Stimulated activated CD4-positive, alpha-beta T cell treated with anti-CD3 and anti-CD28 coated beads, Interleukin-1b, Interleukin-23, amount 100 ng/mL, for 48 hours (primary cell): ENCODE measurements at places on chromosomes 1 and 21.
A peak's percentile ranks its signal among the peaks of the same experiment; 100 is the strongest.

- DNase-seq, result no peak
Measured at GRCh38 chr1:179867493-179868330, 9.9 kb downstream of the TOR1AIP2 start.

GRCh38 chr1:41382480-41383090 is 21.4 kb downstream of the FOXO6 start:
- no peak for DNase-seq

DNA sequence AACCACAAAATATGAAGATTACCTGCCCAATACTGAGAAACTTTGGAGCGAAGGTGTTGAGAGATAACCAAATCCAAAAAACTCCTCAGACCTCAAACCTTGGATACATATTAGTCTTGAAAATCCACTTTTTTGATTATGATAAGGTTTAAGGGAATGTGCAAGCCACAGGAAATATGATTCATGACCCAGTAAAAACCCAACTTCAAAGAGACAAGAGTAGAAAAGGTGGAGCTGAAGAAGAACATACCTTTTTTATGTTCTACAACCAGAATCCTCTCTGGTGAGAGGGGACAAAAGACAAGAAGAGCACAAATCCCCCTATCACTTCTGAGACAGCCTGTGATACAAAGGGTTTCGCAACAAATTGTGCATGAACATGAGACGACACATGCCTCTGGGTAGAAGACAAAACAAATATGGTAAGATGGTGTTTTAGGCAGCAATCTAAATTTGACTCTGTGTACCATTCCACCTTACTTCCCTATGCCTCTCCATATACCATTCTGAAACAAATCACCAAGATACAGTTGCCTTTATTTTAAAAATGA is 37.3 kb downstream of the COL24A1 start:
- DNase-seq, result no peak

DNA sequence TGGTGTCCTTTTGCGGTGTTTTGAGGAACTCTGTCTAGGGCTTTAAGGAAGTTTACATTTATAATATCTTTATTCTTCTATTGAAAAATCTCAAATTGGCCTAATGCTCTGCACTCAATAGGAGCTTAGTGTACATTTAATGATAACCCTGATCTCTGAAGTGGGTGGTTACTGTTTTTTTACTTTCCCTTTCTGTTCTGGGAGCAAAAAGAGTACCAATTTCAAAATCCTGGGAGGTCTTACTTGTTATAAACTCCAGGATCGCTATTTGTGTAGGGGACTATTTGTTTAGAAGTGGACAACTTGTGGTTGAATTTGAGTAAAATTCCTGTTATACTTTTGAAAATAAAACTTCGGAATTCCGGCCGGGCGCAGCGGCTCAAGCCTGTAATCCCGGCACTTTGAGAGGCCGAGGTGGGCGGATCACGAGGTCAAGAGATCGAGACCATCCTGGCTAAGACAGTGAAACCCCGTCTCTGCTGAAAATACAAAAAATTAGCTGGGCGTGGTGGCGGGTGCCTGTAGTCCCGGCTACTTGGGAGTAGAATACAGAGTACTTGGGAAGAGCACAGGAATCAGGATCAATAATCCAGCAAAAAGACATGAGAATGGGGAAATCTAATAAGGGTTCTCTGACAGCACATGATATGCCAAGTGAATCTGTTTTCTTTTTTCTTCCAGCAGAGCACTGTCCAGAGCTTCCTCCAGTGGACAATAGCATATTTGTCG is 1.1 kb downstream of the C4BPB start:
- DNase-seq, result no peak

DNA sequence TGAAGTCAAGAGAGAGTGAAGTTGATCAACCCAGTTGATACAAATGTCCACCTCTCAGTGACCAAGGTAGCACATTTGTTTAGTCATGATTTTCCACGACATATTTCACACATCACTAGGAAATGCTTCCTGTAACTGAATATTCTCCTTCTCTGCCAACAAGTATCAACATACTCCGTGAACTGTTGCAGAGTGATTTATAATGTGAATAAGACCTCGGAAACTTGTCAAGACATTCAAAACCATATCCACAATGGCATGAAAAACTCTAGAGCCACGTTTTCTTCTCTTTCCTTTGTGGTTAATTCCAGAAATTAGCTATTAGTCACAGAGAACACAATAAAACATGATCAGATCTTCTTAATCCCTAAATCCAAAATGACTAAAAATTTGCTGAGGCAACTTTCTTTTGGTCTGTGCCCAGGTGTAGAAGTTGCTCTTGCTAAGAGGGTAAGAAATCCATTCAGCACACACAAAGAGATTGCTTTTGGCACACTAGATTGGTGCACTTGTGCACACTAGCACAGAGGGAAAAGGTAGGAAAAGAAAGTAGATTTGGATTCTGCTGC is 244.3 kb upstream of the NRIP1 start:
- no peak for DNase-seq

- DNase-seq, result no peak
Measured at GRCh38 chr21:24276204-24276603, 1331.1 kb downstream of the MRPL39 start.

GRCh38 chr1:36269408-36269838 is 36.7 kb upstream of the SH3D21 start:
- no peak for DNase-seq

DNA sequence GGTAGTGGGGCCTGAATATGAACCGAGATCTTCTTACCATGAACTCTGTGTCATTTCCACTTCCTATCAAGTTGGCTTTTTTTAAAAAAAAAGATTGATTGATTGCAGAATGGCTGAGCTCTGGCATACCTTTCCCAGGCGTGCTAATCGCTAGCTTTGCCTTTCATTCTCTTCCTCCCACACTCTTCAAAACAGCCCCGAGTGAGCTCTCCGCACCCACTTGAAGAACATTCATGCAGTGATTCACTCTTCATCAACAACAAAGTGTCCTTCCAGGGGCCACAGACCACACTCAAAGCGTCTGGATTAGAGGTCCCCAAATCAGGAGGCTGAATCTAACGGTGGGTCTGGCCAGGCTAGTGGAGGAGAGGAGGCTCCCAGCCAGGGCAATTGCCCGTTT is 96.3 kb upstream of the GALNT2 start:
- DNase-seq, result no peak

GRCh38 chr21:45974073-45975019 is 7.2 kb upstream of the COL6A1 start:
- DNase-seq, result no peak

GRCh38 chr1:174194461-174194860 is 35.1 kb downstream of the RABGAP1L start:
- no peak for DNase-seq

GRCh38 chr1:82319546-82319945 is 518.8 kb downstream of the ADGRL2 start:
- no peak for DNase-seq

- no peak for DNase-seq
Measured at GRCh38 chr1:172679000-172679772, 20.3 kb downstream of the FASLG start.

DNA sequence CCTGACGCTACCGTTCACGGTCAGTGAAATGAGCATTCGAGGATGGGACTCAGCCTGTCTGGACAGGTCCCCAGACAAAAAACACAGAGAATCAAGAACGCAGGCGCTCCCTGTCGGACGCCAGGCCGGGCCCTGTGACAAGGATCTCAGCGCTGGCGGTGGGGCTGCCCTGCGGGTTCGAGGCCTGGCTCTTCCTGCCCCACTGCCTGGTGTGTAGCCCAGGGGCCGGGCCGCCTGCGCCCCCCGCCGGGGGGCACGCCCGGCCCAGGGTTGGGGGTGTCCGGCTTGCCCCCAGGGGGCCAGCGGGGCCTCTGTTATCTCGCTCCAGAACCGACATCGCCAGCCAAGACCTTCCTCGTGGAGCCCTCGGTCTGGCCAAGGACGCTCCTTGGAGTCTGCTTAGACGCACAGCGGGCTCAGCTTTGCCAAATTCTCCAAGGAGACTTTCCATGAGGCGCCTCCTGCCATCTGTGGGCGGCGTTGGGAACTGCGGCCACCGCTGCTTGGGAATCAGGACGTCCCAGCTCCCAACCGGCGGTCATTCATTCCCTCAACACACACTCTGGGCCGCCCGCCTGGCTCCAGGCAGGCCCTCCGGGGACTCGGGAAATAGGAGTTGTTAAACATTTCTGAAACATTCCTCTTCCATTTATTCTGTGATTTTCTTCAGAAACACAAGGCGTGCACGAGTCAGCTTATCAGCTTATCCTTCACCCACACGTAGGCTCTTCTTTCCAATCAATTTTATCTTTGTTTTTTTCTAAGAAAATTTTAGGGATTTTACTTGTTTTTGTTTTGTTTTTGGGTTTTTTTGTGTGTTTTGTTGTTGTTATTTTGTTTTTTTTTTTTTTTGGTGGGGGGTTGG is 11.3 kb upstream of the RIPK4 start:
- peak; percentile 16 for DNase-seq

DNA sequence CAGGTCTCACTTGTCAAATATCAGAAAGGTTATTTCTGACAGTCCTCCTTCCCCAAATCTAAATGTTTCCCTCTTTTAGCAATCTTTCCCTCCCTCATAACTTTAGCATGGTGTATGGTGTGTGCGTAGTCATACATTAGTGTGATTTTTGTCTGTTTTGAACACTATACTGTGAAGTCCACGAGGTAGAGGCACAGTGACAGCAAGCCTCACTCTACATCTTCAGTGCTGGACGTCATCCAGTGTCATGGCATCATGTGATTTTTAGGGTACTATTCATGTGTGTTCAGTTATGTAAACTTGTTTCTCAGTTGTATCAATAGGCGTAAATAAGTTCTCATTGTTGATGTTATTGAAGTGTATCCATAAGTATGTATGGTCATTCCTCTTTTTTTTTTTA is 39.1 kb downstream of the DYRK1A start:
- no peak for DNase-seq

GRCh38 chr1:53391982-53392381 is 64.1 kb upstream of the LRP8 start:
- DNase-seq, result no peak

- no peak for DNase-seq
Measured at GRCh38 chr1:188386161-188386560, 1557.4 kb downstream of the PLA2G4A start.

DNA sequence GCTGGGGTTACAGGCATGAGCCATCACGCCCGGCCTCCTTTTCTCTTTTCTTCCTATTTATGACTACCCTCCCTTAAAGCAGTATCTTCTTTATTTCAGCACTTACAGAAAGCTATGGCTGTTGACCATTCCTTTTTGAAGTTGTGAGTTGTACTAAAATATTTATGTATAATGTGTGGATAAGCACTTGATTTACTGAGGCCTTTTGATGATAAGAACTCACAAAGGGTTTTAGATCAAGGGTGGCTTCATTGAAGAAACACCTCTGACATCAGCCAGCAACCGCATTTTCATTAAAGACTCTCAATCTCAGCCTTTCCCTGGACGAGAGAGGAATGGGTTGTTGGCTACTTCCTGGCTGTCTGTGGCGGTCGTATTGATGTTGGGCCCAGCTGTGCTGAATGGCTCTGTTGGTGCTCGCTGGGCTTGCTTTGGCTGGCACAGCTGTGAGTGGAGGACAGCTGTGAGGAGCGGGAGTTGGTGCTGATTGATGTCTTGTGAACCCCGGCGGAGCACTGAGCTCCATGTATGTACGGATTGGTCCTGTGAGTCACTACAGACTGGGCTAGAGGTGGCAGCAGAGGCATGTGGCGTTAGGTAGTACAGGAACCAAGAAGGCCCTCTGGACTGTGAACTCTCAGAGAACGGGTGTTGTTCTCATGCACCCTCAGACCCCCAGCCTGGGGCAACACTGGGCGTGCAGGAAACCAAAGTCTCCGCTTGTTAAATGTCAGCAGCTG is 208.8 kb downstream of the KIF26B start:
- DNase-seq, result no peak

GRCh38 chr1:90707363-90707710 is 9.8 kb downstream of the BARHL2 start:
- no peak for DNase-seq

DNA sequence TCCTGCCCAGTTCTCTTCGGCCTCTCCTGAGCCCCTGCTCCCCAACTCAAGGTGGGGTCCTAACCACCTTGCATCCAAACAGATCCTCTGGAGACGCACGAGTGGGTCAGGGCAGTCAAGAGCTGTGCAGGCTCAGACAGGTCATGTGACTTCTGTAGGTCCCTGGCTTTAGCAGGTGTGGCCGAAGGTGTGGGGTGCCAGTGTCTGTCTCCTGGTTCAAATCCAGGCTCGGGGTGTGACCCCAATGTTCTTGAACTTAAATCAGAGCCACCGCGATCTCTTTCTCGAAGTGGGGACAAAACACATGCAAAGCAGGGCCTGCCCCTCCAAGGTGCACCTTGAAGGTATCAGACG is 27.4 kb upstream of the ECE1 start:
- no peak for DNase-seq

DNA sequence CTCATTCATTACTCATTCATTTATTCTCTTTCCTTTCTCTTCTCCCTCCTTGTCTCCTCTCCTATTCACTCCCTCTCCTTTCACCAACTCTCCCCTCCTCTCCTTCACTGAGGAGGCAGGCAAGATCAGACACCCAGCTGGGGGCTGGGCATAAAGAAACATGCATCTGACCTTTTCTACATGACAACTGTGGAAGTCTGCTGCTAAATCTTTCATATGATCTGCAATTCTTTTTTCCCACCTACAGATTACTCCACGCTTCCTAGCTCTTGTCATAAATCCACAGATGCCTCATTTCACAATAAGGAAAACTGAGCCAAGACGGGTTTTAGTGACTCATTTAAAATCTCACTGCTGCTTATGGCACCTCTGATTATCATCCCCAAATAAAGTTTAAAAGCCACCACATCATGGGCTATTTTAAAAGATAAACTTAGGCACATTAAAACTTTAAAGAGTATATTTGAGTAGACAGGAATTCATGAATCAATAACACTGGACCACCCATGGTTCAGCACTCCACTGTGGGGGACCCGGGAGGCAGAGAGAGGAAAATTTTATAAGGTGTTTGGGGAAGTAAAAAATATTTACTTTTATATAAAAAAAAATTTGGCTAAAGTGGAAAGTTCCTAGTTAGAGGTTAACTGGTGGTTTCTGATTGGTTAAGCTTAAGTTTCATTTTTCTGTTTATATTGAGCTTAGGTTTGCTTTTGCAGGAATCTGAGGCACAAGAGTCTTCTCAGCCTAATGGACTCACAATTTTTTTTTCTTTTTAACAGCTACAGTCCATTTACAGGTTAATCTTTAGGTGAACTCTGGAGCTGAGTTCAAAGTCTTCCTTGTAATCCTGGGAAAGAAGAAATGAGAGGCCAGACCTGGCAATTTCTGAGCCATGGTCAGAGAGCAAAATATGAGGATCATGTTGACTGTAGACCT is 55.8 kb upstream of the DNAH14 start:
- DNase-seq, result no peak

GRCh38 chr1:1199961-1200875 is 6.2 kb downstream of the TNFRSF18 start:
- peak; percentile 1 for DNase-seq

DNA sequence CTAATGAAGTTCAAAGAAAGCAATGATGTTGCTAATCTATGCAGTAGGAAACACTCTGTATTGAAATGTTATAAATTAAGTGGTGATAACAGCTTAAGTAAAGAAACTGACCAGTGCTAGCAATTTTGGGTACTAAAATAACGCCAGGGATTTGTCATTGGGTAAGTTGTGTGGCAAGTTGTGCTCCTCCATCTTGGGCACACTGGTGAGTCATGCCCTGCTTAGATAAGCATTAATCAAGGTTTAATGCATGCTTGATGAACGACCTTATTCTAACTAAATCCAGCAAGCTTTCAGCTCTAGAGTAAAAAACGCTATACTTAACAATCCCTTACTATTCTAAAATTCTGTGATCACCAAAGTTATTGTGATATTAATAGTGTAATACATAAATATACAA is 25.2 kb downstream of the VAMP4 start:
- DNase-seq, result no peak
